ENCODE measurements at places on chromosomes 16 and 17. TPM values are rescaled to one million over a fixed set of nuclear protein-coding genes. Genes with fewer than 3 reads are reported as not detected.

HOXB5 gene
- not detected for total RNA-seq

DNA sequence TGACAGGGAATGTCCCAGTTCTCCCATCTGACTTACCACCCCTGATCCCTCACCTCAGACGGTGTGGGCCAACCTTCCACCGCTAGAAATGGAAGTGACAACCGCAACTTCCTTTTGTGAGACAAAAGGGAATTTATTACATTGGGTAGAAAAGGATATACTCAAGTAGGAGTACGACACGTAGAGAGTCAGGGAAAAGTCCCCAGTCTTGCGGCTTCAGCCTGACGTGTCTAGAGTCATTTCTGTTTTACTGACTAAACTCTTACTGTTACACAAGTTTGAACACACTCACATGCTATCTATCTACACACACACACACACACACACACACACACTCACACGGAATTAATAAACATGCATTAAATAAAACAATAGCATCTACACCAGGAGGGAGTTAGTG is 178.9 kb downstream of the COPRS start:
- no peak for DNase-seq

SDR42E1 gene
- 7.6 TPM for total RNA-seq

GRCh38 chr17:50173335-50173941 is 7.6 kb downstream of the SGCA start:
- no peak for DNase-seq

SLFN12 gene
- total RNA-seq = 1.3 TPM

DNA sequence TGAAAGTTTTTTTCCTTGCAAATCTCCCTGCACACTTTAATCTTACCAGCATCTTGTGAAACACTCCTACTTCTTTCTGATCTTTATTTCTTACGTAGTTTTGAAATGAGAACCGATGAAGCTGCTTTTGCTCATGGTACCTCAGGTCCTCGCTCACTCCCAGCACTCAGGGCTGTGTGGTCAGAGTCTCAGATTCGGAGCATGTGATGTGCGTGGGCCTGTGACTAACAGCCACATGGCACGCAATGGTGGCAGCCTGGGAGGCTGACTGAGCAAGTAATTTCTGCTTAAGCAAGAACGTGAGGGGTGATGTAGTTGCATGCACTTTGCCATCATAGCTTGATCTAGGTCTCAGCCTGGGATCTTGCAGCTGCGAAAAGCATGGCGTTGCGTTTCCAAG is 624.3 kb downstream of the MAF start:
- DNase-seq = no peak

NPIPA2 gene
- total RNA-seq = 2.2 TPM

DNA sequence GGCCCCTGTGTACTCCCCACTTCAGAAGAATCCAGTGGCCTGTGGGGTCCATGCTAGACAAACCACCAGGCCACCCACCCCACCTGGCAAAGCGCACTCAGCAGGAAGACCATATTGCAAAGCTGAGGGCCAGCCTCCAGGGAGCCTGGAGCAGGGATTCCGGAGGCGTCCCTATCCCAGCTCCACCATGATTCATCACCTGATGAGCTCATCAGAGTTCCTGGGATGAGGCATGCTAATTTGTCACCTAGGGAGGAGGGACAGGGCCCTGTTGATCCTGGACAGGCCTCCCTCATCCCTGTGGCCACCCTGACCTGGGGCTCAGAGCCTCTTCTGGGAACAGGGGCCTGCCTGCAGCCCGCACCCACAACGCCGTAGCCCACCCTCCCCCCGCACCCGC is 131.6 kb upstream of the PLCG2 start:
- no peak for DNase-seq

SNX20 gene
- total RNA-seq = 26.6 TPM

- no peak for DNase-seq
Observed at GRCh38 chr16:82580298-82580890, 46.4 kb upstream of the CDH13 start.

- no peak for DNase-seq
Observed at GRCh38 chr17:33511670-33512069, 218.6 kb upstream of the ASIC2 start.

DNA sequence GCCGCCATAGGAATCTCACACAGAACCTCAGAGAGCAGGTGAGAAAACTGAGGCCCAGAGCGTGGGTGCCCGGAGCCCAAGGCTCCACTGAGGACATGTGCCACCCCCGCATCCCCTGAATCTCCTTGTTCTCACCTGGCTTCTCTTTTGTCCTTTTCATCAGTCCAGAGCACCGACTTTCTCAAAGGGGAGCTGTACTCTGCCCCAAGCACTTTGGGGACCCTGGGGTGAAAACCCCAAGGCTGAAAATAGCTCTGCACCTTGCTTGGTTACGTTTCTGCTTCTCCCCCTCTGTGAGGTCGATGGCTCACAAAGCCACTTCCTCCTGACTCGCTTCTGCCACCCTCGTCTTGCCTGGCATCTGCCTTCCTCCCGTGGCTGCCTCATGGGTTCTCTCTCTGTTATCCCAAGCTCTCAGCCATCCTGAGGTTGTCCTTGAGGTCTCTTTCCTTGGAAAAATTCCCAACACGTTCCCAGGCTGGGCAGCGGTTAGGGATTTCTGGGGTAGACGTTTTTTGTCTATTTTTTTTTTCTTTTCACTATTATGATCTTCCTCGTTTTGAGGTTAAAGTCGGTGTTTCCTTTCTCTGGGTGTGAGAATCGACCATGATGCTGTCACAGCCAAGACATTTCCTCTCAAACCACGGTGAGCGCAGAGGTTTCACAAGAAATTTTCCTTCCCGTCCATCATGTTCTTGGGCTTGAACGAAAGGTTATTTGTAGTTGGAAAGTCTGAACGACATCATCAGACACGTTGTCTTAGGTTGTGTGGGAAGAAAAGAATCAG is 37.2 kb downstream of the IRF8 start:
- DNase-seq = peak; percentile 62

GRCh38 chr17:11700668-11701067 is 102.4 kb downstream of the DNAH9 start:
- DNase-seq = no peak

DNA sequence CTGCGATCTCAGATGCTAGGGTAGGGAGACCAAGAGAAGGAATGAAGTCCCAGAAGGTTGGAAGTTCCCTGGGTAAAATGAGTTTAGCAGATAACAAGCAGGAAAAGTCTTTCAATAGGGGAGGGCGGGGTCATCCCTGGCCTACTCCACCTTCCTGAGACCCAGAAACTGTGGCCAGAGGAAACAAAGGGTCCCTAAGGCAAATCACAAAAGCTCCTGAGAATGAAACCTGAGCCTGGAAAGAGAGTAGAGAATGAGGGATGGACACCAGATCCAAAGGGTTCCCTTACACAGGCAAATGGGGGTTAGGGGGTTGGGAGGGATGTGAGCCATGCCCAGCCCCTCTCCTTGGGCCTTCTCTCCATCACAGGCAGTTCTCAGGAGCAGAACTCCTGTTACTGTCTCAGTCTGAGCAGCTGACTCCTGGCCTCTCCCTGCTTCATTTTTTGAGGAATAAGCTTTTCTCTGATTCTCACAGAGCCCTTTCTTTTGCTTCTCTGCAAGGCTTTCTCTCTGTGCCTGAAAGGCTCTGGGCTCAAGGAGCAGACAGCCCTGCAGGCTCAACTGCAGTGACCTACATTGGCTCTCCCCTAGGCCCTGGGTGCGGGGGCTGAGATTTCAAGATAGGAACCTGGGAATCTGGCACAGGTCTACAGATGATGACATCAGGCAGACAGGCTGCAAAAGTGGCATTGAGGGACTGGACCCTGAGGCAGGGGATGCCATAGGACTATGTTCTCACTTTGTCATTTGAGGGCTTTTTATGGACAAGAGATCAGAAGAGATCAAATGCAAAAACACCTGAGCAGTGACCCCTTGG is 9.8 kb upstream of the NR1D1 start:
- no peak for DNase-seq

NRN1L gene
- 2.9 TPM for total RNA-seq

CLEC10A gene
- total RNA-seq = 0.59 TPM

DNA sequence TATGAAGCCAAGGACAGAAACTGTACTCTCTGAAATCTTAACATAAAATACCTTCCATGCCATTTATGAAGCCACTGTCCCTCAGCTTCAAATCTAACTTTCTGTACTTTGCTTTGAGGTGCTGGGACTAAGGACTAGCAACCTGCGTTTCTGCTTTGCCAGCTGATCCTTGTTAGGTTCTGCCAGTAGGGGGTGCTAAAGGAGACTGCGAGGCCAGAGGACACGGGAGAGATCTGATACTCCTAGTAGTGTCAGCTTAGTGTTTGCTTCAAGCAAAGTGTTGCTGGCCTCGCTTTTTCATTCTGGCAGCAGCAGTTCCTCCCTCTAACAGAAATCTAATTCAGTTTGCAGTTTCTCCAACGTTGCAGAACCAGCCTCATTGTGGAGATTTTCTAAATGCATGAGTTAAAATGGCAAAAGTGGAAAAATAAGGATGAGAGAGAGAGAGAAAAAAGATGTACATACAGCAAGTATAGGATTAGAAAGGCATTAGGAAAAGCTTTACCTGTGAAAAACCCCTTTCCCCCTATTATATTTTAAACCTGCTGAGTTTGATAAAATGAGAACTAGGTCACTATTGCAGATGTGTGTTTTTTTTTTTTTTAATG is 297.5 kb downstream of the CA10 start:
- no peak for DNase-seq

DNA sequence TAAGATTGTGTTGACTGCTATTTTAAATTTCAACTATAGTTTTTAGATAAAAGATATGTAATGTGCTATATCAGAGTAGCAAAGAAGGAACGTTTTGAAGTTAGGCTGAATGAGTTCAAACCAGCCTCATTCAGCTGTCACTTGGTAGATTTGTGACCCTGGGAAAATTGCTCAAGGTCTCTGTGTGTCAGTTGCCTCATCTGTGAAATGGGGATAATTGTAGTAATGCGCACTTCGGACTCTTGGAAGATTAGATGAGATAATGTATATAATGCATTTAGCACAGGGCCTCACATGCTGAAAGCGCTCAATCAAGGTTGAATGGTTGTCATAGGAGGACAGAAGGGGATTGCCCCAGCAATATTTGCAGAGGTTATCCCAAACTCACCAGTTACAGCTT is 4.7 kb downstream of the BMERB1 start:
- DNase-seq = no peak

- DNase-seq = no peak
Observed at GRCh38 chr17:58248955-58249269, 10.5 kb downstream of the LPO start.

DNA sequence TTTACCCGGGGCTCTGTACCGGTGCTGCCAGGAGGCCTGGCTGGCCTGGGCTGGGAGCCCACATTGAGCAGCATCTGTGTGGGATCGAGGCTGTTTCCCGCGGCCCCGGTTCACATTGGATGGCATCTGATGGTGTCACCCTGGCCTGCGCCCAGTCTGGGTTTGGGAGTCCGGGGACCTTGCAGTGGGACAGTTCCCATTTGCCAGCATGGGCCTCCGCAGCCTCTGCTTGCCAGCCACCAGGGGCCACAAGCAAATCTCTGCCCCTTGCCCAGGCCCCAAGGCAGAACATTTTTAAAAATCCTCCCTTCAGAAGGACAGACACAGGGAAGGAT is 64.5 kb downstream of the BANP start:
- no peak for DNase-seq

UBALD1 gene
- total RNA-seq = 19.3 TPM

GPR142 gene
- total RNA-seq = not detected

PLEKHG4 gene
- 13.1 TPM for total RNA-seq

FKBP10 gene
- total RNA-seq = not detected

GRCh38 chr17:45963889-45964288 is 35.2 kb upstream of the STH start:
- DNase-seq = no peak

DNA sequence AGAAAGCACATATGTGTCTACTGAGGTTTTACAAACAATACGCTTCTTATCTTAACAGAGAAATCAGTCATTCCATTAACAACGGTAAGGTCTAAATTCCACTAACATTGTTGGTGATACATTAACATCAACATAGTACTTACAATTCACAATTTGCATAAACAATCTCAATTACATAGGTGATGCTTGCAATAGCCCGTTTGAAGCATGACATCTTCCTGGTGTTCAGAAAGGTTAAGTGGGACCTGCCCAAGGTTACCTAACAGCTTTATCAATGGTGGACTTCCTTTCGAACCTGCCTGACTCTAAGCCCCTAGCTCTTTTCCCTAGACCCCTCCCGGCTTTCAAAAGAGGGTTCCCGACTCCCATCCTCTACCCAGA is 699 bp downstream of the FAM222B start:
- DNase-seq = no peak

OR3A3 gene
- total RNA-seq = not detected

DNA sequence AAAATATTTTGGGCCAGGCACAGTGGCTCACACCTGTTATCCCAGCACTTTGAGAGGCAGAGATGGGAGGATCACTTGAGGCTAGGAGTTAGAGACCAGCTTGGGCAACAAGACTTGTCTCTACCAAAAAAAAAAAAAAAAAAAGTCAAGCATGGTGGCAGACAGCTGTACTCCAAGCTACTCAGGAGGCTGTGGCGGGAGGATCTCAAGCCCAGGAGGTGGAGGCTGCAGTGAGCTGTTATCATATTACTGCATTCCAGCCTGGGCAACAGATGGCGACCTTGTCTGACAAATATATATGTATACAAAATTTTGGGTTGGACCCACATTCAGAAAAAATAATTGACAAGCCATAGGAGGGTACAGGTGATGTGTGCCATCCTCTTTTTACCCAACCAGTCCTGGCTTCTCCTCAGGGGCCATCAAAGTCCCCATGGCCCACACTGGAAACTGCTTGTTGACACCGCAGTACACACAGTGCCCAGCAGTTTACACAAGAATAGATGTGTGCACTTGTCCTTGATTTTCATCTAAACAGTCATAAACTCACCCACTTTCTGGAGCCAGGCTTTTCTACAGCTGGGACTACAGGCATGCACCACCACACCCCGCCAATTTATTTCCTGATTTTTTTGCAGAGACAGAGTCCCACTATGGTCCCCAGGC is 1.7 kb downstream of the CES2 start:
- DNase-seq = no peak

- DNase-seq = no peak
Observed at GRCh38 chr17:79033741-79034501, 10.0 kb downstream of the C1QTNF1 start.

DNA sequence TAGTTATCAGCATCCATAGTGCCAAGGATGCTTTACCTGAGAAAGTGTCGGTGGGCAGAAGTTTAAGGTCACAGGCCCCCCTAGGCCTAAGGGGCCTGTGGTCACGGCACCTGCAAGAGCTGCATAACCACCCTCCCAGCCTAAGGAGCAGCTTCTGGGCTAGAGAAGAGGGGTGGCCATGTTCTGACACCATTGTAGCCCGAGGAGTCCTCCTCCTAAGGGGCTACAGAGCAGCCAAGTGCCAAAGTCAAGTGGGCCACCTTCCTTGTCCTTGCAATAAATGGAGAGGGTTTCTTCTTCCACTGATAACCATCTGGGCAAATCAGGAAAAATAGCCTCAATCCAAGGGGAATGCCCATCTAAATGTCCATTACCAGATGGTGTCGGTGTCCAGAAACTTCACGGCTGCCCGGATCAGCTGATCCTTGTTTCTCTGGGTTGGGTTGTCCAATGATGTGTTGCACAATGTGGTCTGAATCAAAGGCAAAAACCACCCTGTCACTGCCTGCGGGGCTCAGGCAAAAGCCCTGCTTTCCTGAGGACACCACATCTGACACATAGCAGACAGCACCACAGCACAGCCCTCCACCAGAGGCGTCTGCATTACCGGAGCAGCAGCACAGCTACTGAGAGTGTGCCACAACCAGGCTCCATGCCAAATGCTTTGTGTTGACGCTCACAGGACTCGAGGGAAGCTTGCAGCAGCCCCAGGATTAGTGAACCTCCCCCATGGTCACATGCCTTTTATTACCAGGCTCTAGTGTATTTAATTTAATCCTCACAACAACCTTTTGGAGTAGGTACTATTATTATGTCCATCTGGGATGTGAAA is 12.8 kb downstream of the ATPAF2 start:
- no peak for DNase-seq

- DNase-seq = no peak
Observed at GRCh38 chr16:48165961-48166578, 10.3 kb upstream of the ABCC12 start.
